ENCODE measurements at places on chromosomes 6 and 20.

- DNase-seq = no peak
Observed at GRCh38 chr6:151001387-151002056, 136.0 kb downstream of the MTHFD1L start.

DNA sequence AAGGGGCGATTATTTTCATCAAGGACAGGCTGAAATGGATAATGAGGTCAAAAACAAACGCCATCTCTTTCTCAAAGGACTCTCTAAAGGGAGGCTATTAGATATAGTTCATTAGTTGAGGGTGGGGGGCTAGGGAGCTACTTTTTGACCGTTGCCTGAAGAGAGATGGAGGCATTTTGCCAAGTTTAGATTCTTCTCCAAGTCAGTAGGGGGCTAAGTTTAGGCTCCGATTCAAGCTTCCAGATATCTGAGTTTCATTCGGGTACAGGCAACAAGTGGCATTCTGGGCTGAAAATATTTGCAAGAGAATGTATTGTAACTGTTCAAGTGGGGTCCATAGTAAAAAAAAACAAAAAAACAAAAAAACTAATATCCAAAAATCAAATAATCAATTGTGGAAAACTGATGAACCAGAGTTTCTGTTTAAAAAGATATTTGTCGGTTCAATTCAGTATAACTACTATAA is 43.4 kb upstream of the PIM1 start:
- DNase-seq = no peak

DNA sequence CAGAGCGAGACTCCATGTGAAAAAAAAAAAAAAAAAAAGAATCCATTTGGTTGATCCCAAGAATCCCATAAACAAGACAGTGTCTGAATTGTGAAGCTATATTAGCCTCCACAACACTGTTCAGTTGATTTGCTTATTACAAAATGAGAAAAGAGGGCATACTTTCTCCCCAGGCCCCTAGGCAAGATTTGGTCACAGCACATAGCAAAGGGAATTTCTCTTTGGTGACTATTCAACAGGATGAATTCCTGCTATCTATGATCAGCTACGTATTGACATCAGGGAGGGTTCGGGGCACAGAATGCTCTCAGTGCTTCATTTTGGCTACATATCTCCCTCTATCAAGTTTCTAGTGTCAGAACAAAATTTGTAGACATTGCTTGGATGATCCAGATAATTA is 20.2 kb upstream of the SLC22A3 start:
- DNase-seq = no peak

- no peak for DNase-seq
Observed at GRCh38 chr6:42090819-42091717, 40.7 kb downstream of the TAF8 start.

- no peak for DNase-seq
Observed at GRCh38 chr6:53579338-53579737, 34.4 kb upstream of the GCLC start.

DNA sequence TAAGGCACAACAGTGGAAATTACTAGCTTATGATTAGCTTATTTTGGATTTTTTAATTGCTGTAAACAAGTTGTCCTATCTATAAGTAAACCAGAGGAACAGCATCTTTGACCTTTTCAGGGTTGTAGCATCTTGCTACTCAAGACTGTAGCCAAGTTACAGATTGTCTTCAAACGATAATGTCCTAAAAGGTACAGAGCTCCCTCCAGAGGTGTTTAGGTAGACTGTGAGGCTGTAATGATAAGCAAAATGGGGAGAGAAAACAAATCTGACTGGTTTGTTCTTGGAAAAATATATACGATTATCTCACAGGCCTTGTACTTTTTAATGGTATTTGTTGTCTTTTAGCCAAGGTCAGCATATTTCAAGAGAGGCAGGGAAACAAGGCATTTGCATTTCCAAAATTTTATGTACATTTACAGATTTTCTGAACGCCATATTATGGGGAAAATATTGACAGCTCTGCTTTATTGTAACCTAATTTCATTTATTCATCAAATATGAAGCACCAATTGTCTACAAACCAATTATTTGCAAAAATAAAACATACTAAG is 273.4 kb downstream of the MEI4 start:
- DNase-seq = no peak

DNA sequence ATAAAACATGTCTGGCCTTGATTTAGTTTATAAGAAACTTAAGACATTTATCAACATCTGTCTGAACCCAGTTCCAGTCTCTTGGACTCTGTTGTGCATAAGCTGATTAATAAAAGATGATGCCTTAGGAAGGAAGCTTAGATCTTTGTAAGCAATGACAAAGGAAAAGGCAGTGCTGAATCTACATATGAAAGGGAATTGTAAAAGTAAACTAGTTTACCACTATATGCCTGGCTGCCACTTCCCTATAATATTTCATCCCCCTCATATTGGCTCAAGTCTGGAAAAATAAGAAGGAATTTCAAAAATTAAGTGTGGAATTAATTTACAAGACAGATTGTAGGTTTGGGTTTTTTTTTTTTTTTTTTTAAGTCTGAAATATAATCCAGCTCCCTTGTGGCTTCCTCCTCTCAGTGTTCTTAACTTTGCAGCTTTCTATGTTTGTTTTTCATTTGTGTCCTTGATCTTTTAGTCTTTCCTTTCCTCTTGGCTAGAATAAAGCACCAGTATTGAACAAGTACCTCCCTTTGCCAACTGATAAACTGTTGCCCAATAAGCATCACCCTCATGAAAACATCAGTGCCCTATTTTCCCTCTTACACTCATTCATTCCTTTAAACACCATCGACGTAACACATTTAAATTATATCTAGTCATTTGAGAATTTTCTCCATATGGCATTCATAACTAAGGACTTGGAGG is 146.7 kb upstream of the TBX18 start:
- no peak for DNase-seq

GRCh38 chr20:25525295-25525694 is 60.0 kb downstream of the NINL start:
- no peak for DNase-seq

- no peak for DNase-seq
Observed at GRCh38 chr6:84568971-84569370, 195.4 kb downstream of the TBX18 start.

DNA sequence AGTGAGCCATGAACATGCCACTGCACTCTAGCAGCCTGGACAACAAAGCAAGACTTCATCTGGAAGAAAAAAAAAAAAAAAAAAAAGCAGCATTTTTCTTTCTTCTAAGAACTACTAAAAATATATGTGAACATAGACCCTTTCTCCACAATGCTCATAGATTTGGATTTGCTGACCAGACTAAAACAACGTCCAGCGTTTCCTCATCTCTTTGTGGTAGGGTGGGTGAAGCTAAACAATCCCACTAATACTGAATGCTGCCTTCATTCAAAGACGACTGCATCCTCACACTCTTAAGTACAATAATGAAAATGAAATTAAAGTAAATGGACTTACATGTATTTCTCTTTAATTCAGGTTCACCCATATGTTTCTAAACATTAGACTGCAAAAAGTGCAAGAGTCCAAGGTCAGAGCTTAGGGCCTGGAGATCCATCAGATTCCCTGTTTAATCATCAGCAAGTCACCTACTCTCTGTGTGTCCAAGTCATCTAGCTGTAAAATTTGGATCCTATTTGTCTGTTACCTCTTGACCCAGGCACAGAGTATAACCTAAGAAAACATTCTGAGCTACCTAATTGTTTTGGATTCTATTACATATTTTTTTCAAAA is 99.4 kb upstream of the NHSL1 start:
- no peak for DNase-seq

- DNase-seq = no peak
Observed at GRCh38 chr6:155832596-155832995, 377.0 kb upstream of the NOX3 start.

DNA sequence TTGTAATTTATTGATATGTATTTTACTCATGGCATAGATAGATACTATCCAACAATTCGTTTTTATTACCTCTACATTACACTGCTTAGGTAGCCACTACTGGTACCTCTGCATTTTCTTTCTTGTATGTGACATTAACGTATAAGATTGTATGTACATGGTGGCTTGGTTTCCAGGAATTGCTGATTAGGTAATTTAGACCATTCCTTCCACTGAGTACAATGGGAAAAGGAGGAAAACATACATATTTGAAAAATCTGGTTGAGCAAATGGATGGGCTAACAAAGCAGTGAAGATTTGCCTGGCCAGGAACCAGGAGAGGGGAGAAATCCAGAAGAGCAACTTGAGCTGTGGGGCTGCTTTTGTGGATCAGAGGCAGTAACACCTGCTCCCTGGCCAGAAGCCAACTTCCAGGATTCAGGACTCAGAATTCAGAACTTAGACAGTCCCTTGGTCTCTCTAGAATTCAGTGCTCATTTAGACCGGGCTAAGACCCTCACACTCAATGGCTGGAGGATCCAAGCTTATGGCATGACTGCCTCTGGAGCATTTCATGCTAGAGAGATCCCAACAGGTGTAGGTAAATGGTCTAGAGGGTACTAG is 17.9 kb upstream of the MICB start:
- DNase-seq = no peak

- no peak for DNase-seq
Observed at GRCh38 chr6:105259913-105260889, 80.4 kb upstream of the POPDC3 start.

DNA sequence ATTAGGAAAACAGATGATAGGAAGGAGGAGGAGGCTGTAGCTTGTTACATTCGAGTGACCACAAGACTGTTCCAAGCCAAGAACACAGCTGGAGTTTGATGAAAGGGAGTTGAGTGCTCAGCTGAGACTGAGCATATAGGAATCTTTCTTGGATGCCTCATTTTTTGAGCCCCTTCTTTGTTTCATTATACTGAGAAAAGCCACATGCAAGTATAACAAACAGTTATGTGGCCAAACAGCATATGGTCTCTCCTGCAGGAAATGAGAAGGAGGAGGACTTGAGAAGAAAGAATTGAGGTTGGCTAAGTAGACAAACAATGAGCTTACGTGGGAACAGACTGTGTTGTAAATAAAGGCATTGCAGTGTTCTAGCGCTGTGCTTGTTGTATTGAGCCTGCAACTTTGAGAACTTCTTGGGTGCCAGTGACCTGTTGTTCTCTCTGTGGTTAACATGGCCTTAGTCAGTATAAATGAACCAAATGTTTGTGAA is 78.3 kb downstream of the AKAP7 start:
- no peak for DNase-seq

DNA sequence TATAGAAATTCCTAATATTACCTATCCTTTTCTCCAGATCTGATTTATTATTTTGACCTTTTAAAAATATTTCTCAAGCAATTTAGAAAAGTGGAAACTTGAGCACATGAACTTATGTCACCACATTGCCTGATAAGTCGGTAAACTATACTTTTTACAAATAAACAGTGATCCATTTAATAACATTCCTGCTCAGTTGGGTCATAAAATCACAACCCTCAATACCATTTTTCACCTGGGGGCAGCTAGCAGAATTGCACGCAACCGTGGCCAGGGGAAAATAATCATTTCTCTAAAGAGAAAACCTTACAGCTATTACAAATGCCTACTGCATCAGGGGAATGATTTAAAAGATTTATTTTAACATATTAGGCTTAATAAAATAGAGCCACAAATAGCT is 614.5 kb downstream of the PHF3 start:
- DNase-seq = no peak

- no peak for DNase-seq
Observed at GRCh38 chr20:37980876-37981275, 52.4 kb downstream of the TTI1 start.

- DNase-seq = no peak
Observed at GRCh38 chr6:114690625-114691024, 347.8 kb upstream of the HS3ST5 start.

GRCh38 chr6:48919555-48919954 is 543.5 kb downstream of the MMUT start:
- no peak for DNase-seq

GRCh38 chr20:37392441-37393195 is 46.7 kb downstream of the SRC start:
- DNase-seq = no peak

GRCh38 chr6:132683543-132683942 is 24.6 kb upstream of the TAAR1 start:
- DNase-seq = no peak

DNA sequence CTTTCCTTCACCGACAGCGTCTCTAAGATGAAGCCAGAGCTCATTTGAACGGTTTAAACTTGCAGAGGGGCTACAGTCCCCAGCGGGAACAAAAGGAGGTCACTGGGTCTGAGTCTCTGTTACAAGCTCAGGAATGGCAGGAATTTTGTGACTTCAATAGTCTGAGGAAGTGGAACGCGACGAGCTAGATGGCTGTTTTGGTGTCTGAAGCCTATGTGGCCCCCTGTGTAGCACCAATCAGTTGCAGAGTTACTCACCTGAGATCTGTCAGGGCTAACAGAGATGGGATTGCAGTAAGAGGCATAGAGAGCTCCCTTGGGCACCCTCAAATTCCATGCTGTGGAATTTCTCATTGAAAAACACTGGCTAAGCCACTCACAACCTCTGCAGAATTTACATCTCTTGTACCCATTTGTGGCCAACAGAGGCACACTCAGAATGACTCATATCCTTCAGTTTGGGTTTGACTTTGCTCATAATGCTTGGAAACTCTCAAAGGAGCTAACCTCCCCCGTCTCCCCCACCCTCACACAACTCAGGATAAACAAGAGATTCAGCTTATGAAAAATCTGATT is 7.1 kb upstream of the TCP11 start:
- DNase-seq = no peak

GRCh38 chr6:116144605-116145004 is 18.7 kb upstream of the COL10A1 start:
- DNase-seq = no peak

DNA sequence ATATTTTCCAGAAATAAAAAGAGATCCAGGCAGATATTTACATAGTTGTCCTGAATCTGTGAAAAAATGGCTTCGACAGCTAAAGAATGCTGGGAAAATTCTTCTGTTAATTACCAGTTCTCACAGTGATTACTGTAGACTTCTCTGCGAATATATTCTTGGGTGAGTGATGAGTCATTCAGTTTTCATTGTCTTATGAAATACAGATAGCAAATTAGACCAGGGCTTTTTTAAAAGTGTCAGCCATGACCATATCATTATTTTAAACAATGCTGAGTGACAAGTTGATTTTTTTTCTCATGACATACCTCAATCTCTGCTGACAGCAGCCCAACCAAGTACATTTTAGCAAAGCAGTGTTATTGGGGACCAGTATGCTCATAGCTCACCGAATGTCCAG is 32.8 kb downstream of the TSPYL4 start:
- no peak for DNase-seq

DNA sequence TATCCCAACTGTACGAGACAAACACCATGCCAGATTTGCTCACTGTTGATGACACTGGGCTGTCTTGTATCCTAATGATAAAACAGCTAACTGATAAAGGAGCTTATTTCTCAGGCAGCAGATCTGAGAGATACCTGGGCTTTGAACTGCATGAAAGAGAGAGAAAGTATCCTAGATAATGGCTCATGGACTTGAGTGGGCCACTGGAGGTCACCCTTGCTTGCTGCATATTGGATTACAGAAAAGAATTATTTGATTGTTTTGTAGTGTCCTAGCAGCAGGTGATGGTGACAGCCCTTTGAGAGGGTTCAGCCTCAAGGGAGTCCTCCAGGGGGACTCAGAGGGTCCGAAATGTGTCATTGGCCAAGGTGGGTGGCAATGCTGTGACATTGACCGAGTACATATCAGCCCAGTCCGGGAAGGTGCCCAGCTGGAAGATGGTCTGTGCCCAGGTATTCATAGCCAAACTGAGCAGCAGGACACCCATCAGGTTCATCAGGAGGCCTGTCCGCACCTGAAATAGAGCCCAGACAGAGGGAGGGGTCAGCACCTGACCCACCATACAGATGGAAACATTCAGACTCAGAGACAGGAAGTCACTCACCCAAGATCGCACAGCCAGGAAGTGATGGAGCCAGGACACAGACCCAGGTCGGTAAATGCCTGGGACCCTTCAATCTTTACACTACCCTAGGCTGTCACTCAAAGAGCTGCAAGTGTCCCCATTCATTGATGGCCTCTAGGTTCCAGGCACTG is 9.4 kb upstream of the OCSTAMP start:
- DNase-seq = no peak
